ENCODE measurements at places on chromosomes 16 and 17.

- DNase-seq, result no peak
Observed at GRCh38 chr17:15947271-15947670, 2.3 kb downstream of the ADORA2B start.

GRCh38 chr16:11254913-11255736 is 879 bp downstream of the SOCS1 start:
- DNase-seq, result no peak

DNA sequence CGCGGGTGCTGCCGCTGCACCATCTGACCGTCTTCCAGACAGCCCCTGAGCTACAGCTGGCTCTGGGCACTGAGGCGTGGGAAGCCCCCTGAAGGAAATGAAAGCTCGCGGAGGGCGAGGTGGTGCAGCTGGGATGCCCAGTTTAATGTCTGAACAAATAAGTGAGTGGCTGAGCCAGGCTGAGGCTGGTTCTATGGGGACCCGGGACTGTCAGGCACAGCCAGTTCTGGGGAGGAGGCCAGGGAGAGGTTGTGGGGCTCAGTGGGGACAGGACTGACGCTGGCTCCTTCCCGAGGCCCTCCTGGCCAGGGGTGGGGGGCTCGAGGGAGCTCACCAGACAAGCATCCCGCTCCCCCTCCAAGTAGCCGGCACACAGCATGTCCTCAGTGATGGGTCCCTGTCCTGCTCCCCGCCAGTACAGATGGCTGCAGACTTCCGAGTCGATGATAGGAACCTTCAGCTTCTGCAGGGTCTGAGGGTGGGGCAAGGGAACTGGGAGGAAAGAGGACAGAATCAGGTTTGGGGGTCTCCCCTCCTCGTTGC is 4.4 kb downstream of the PRSS22 start:
- DNase-seq, result no peak

DNA sequence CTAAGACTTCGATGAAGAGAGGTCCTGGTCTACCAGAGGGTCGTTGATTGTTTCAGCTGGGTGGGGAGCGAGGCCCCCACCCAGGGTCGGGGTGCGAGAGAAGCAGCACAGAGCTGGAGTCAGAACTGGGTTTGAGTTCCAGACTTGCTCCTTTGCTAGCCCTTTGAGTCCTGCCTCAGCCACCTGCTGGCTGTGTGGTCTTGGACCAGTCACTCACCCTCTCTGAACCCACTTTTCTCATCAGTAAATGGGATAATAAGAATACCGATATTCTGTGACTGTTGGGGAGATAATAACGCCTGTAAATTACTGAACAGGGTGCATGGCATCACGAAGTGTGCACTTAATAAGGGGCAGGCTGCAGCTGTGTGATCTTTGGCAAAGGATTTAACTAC is 427 bp upstream of the MMP28 start:
- DNase-seq, result no peak

DNA sequence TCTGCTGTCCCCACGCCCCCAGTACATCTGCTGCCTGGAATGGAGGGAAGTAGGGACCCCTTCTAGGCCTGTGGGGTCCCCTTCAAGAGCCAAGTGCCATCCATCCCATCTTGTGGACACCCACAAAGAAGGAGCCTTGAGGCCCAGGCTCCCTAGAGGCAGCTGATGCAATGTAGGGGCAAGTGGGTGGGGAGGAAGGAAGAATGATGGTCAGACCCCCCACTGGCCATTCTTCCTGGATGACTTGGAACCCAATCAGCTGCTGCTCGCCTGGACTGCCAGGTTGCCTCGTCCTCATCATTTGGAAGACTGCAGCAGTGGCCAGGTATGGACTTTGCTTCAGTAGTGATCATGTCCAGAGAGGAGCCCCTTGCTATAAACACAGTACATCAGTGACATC is 48.9 kb downstream of the SMPD3 start:
- DNase-seq, result no peak

DNA sequence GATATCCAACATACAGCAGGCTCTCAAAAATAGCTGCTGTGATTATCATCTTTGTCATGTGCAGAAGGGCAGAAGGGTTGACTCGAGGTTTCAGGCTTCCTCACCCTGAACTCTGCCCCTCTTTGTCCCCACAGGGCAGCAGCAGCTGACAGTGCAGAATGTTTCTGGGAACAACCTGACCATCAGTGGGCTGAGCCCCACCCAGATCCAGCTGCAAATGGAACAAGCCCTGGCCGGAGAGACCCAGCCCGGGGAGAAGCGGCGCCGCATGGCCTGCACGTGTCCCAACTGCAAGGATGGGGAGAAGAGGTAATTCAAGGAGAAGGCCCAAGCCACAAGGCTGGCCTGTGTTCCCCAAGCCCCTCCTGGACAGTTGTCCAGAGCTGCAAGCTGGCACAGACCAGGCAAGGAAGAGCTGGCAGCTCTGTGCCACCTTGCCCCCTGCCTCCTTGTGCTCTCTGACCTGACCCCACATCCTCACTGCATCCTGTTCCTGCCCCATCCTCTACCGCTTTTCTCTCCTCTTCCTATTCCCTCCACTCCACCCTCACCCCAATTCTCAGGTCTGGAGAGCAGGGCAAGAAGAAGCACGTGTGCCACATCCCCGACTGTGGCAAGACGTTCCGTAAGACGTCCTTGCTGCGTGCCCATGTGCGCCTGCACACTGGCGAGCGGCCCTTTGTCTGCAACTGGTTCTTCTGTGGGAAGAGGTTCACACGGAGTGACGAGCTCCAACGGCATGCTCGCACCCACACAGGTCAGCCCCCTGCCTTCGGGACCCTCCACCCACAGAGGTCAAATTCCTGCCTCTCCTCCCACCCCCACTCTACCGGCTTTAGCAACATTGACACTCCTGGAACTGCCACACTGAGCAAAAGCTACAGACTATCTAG is 16.3 kb upstream of the PNPO start:
- DNase-seq, result no peak

DNA sequence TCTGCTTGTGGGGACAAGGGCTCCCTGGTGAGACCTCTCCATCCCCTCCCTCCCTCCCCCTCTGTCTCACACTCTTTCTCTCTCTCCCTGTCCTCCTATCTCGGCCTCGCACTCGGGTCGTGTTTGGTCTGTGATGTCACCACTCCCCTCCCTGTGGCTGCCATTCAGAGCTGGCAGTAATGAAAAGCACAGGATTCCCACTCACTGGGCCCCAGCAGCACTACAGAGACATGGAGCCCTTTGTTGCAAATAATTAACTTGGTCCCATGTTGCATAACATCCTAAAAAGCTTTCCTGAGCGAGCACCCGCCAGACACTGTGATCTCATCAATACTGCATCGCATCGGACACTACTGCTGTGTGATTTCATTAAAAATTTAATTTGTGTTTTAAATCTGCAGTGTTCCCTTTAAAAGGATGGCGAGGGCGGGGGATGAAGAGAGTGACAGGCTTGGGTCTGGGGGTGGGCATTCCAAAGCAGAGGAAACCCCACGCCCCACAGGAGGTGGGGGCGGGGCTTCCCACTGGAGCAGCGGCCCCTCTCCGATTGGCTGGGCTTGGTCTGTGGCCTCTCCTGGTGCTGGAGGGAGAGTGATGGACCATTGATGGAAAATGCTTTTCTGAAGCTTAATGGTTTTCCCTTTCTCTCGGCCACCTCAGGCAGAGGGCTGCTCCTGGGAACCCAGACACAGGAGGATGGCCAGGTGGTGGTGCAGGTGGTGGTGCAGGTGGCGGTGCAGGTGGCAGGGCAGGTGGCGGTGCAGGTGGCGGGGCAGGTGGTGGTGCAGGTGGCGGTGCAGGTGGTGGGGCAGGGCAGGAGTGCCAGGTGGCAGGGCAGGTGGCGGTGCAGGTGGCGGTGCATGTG is 15.3 kb upstream of the NPTX1 start:
- DNase-seq, result no peak

DNA sequence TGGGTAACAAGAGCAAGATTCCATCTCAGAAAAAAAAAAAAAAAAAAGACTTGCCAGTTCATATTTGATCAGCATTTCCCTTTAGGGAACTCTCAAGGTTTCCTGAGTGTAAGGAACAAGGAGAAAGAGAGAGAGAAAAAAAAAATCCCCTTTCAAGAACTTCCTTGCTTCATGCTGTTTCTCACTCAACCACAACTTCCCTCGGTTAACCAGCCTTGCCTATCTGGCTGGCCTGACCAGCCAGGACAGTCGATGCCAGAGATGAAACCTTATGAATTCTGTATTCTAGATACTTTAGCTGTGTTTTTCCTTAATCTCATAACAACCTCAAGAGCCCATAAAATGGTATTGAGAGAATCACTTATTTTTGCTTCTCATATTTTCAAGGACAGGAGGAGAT is 2.6 kb upstream of the N4BP1 start:
- no peak for DNase-seq

Data from retinal pigment epithelial cell (primary cell).